HuH-7 (cell line): ENCODE measurements at places on chromosomes 3 and 15.

DNA sequence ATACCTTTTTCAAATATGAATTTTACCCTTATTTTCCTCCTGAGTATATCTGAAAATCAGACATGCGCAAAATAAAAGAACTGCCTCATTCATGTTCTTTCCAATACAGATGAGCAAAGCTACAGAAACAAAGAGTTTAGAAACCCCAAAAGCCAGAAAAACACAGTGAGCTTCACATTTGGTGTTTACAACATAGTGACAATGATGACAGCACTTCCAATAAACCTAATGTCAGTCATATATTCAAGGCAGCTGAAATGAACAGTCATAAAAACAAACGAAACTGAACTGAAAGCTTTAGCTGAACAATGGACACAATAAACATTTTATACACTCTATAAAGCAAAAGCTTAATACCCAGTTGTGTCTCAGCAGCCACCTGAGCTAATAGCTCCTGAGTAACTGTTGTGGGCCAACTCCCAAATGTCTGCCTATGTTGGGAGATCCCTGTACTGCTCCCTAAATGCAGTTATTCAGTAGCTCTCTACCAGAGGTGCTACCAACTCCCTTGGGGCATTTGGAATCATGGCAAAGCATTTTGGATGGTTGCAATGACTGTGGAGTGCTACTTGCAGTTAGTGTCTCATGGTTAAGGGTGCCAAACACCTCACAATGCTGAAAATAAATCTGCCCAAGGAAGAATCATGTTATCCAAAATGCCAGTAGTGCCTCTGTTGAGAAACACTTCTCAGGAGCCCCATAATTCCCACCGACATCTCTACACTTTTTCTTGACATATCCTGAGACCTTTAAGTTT is 131.5 kb downstream of the TGFBR2 start:
- no peak for DNase-seq

DNA sequence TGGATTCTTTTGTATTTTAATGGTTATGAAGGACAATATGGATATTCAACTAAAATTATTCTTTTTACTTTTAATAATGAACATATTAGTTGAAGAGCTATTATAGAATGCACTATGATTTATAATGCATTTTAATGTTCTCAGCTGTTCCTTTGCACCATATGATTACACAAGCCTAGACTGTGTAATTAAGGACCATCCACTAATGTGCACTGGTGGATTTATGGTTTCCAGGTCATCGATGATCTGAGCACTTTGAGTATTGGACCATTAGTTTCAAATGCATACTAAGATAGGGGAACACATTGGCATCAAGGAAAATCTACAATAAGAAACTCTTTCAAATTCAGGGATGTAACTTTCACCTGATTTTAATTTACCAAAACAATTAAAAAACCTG is 16.8 kb downstream of the LRRN1 start:
- DNase-seq = no peak

GRCh38 chr3:195548501-195548900 is 5.4 kb upstream of the PPP1R2 start:
- DNase-seq = no peak

DNA sequence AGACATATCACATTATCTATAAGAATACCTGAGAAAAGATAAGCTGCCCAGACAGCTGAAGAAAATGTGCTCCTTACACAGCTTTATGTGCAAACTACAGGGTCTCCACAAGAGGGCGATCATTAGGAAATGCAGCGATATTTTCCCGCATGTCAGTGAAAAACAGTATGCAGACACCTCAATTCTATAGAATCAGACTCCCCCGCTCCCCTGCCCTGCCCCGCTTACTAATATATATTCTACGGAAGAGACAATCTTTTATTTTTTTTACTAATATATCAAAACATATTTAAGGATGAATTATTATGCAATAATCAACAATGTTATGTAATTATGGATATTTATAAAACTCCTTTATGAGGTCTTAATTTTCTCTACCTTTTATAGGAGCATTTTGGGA is 681.3 kb downstream of the ROBO1 start:
- peak; percentile 0 for DNase-seq

DNA sequence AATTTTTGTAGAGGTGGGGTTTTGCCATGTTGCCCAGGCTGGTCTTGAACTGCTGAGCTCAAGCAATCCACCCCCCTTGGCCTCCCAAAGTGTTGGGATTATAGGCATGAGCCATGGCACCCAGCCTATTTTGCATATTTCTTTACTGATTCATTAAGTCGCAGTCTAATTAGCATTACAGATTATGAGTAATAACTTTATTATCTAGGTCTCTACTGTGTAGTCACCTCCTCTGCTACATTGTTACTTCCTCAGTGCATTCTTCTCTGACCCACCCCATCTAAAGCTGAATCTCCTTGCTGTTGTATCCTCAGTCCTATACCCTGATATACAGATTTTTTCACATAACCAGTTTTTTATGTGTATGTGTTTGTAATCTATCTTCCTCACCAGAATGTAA is 61.7 kb downstream of the TFDP2 start:
- no peak for DNase-seq

DNA sequence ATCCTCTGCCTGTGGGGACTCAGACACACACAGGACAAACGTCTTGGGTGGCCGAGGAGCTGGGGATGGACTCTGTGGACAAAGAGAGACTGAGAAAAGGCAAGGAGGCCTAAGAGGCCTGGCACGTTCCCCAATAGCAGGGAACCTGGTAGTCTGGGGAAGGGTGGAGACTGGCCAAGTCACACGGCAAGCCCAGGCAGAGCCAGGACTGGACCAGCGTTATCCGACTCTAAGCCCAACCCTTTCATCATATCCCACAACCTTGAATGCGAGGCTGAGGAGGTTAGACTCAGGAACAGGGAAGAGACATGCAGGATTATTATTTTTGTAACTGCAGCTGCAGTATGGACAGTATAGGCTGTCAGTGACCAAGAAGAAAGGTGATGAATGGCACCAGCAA is 53.4 kb downstream of the SLC6A11 start:
- no peak for DNase-seq

- DNase-seq = no peak
Measured at GRCh38 chr15:36239509-36239908, 339.9 kb upstream of the CDIN1 start.

- DNase-seq = no peak
Measured at GRCh38 chr3:90055666-90056065, 948.2 kb downstream of the EPHA3 start.
